Substantia nigra (tissue), 51 donors: ENCODE measurements at places on chromosomes 4 and X.

GRCh38 chr4:16573739-16574138 is 324.7 kb downstream of the LDB2 start:
- DNase-seq, result no peak

DNA sequence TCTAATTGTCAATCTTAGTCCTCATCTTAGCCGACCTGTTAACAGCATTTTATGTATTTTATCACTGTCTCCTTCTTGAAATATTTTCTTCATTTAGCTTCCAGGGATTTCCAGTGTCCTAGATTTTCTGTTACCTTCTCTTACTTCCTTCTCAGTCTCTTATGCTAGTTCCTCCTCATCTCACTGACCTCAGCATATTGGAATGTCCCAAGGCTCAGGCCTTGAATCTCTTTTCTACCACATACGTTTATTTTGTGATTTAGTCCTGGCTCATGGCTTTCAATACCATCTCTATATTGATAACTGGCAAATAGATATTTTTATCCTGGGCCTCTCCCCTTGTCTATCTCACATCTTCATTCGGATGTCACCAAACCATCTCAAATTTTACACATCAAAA is 61.1 kb downstream of the IQCM start:
- DNase-seq, result no peak

GRCh38 chrX:129461801-129462456 is 61.4 kb downstream of the SMARCA1 start:
- DNase-seq, result no peak

GRCh38 chr4:164571593-164572390 is 182.1 kb upstream of the SMIM31 start:
- DNase-seq, result no peak

- DNase-seq, result no peak
These were observed 36.7 kb downstream of the FGFRL1 start for GRCh38 chr4:1047976-1048772.

GRCh38 chrX:24169211-24169610 is 19.7 kb downstream of the ZFX start:
- DNase-seq, result no peak

DNA sequence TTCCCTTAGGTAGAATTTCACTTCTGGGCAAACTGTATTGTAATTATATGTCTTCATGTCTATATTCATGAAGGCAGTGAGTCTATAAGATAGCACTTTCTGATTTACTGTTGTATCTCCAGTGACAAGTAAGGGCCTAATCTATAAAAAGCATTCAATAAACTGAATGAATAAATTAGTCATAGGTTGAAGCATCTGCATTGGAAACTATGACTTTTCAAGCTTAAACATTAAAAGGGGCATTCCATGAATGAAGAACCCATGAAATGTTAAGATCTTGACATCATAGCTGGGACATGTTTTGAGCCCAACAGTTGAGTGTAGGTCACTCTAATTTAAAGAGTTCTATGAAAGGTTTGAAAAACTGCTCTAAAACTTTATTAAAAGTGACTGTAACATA is 159.3 kb upstream of the LCORL start:
- no peak for DNase-seq

- DNase-seq, result no peak
These were observed 127.3 kb upstream of the STK26 start for GRCh38 chrX:131895807-131896206.

DNA sequence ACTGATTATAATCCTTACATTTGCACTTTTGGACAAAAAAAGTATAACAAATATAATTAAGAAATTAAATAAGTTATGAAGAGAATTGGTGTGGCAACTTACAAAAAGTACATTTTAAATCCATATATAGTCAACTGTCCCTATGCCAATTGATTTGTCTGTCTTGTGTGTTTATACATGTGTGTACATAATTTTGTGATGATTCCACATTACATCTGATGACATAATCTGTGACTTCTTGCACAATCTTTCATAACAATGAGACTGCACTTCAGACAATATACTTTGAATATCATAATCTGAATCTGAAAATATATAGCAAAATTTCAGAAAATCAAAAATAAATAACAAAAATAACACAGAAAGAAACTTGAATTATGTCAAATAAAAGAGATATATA is 953.4 kb downstream of the FAT4 start:
- DNase-seq, result no peak

DNA sequence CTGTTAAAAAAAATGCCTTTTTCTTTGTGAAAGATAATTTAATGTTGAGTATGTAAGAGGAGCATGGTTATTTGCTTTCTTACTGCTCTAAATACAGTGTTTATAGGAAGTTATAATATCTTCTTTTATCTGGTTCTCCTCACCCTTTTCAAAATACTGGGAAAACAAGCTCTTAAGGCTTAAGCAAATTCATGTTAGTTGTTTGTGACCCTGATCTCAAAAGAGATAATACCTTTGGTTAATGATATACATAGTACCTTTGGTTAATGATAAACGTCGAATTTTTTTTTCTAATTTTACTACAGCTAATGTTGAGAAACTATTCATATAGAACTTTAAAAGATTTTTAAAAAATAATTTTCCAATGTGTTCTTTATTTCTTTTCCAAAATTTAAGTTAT is 180.1 kb downstream of the RAPGEF2 start:
- DNase-seq, result no peak

GRCh38 chrX:97267396-97268181 is 383.9 kb downstream of the RPA4 start:
- DNase-seq, result no peak

- DNase-seq, result no peak
These were observed 650.2 kb upstream of the DIPK2B start for GRCh38 chrX:45850775-45851433.

GRCh38 chr4:13309751-13310150 is 174.4 kb downstream of the RAB28 start:
- no peak for DNase-seq

- DNase-seq, result no peak
These were observed 51.1 kb downstream of the KLF3 start for GRCh38 chr4:38715050-38715449.

DNA sequence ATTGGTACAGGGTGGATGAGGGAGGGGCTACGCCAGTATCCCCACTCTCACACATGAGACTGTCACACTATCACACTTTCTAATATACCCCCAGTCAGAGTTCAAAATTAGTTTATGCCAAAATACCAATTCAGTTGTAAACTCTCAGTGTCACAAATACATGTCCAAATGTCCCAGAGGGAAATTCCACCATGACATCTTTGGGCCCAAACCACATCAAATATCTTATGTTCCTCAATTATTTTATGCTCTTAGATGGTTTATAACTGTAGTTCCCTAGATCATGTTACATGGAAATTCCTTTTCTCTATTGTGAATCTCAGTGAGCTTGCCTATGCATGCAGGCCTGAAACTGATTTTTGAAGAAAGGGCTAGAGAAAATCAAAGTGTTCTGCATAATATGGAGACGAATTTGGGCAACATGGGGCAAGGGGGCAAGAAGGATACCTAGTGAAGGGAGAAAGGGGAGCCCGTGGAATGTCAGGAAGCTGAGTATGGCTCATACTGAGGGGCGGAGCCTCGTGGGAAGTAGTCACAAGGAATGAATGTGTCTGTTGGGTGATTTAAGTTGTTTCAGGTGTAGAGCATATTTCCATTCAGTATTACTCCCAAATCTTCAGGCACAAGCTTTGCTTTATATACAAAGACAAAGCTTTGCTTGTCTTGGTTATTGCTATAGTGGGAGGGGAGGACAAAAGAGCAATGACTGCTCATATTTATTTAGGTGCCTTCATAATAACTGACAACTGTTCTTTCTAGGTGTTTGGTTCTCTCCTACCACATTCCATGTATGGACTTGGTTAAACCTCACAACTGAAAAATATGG is 40.8 kb downstream of the CLNK start:
- no peak for DNase-seq

DNA sequence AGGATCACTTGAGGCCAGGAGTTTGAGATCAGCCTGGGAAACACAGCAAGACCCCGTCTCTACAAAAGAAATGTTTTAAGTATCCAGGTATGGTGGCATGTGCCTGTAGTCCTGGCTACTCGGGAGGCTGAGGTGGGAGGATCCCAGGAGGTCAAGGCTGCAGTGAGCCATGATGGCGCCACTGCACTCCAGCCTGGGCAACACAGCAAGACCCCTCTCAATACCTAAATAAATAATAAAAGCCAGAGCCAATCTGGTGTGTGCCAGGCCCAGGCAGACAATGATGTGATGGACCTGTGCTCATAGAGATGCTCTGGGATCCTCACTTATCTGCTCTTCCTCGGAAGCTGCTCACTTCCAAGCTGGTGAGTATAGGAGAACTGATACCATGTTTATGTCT is 18.2 kb upstream of the SASH3 start:
- DNase-seq, result no peak

DNA sequence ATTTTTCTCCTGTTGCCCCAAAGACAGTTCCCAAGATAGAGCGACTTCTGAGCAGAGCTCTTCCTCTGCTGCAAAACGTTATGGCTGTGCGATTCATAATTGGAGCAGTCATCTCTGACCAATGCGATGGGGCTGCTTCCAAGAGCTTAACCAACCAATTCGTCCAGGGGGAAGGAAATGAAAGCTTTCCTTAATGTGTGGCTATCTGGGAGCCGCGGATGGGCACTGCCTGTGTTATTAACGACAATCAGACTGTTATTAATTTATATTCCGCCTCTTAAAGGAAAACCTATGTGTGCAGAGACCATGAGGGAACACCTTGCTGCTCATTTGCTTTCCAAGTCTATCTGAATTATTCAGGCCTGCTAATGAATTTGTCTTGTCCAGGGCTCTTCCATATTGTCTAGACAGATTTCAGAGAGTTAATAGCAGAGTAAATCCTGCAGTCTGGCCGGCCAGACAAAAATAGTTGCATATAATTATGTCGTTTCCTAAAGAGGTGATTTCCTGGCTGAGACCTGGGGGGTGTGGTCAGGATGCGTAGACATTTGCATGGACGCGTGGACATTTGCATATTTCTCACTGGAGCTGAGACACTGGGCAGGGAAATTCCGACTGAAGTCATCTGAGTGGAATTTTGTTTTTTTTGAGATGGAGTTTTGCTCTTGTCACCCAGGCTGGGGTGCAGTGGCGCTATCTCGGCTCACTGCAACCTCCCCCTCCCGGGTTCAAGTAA is 135.4 kb downstream of the HMX1 start:
- no peak for DNase-seq

- no peak for DNase-seq
These were observed 71.9 kb downstream of the ARSJ start for GRCh38 chr4:113907559-113907958.

GRCh38 chr4:56513517-56513916 is 7.9 kb downstream of the ARL9 start:
- DNase-seq, result no peak

- no peak for DNase-seq
These were observed 20.5 kb downstream of the HADH start for GRCh38 chr4:108010167-108010566.

GRCh38 chr4:10023806-10024205 is 2.5 kb upstream of the SLC2A9 start:
- DNase-seq, result no peak

DNA sequence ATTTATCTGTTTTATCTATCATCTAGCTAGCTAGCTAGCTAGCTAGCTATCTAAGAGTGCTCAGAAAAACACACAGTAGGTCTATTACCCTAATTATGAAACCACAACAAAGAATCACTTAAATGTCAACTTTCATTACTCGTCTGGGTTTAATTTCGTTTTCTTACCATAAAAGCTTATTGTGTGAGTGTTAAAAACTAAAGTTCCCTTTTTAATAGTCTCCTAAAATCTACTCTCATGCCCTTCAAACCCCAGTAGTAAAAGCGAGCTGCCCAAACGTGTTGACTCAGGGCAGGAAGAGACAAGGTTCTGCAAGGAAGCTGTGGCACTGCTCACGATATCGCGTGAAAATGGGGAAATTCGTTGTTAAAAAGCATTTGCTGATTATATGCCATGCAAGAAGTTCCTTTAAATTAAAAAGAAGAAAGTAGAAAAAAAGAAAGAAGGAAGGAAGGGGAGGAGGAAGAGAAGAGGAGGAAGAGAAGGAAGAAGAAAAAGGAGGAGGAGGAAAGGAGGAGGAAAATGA is 595 bp downstream of the MBNL3 start:
- DNase-seq, result no peak

DNA sequence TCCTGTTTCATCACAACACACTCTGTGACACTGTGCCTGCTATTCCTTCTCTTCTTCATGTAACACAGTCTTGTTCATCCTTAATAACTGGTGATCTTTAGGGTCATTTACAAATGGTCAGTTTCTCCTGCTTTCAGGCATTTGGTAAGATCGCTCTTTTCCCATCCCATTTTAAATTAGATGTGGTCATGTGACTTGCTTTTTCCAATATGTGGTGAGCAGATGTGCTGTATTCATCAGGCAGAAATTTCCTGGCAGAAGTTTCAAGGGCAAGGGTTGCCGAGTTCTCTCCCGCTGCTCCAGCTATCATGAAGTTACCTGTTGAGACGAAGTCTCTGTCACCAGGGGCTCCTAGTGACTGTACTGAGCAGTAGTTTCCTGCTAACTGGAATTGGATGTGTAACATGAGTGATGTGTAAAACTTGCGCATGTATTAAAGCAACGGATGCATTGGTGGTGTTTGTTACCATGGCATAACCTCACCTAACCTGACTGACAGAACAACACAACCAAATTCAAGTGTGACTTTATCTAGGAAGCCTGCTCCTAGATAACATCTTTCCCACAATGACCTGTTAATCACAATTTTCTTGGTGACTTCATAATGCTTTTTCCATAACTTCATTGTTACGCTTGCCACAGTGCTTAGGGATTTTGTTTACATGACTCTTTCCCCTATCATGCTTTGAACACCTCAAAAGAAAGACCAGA is 29.5 kb upstream of the BMPR1B start:
- no peak for DNase-seq

GRCh38 chr4:114085611-114086345 is 106.3 kb upstream of the ARSJ start:
- no peak for DNase-seq

DNA sequence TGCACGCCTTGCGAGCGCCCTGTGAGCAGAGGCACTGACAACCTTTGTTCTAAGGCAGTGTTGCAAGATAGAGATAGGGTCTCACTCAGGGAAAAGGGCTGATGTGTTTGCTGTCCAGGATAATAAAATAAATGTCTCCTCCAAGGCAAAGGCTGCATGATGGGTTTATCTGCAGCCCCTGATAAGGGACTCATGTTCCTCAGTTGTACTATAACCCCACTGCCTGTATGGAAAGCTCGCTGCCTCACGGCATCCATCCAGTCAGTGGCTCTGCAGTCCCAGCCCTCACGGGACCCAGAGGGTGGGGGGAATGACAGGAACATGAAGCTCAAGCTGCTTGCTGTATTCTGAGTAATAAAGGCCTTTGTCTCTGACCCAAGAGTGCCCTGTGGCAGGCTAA is 22.6 kb downstream of the BCLAF3 start:
- no peak for DNase-seq

GRCh38 chr4:54872261-54872660 is 214.5 kb downstream of the KIT start:
- no peak for DNase-seq

GRCh38 chr4:67084783-67085182 is 460.5 kb downstream of the CENPC start:
- no peak for DNase-seq
